ENCODE measurements at places on chromosomes 3 and 15.

GRCh38 chr3:177713928-177714900 lies 516.9 kb upstream of the TBL1XR1 start:
- DNase-seq: no peak

GRCh38 chr15:48802257-48802656 lies 8.6 kb downstream of the CEP152 start:
- no peak for DNase-seq

- DNase-seq: no peak
These were observed 13.4 kb upstream of the RTP1 start for GRCh38 chr3:187183903-187184302.

GRCh38 chr15:84833447-84834228 lies 16.5 kb downstream of the ALPK3 start:
- no peak for DNase-seq

GRCh38 chr15:70195587-70196305 lies 98.0 kb upstream of the TLE3 start:
- DNase-seq: no peak

GRCh38 chr3:151107177-151107576 lies 21.7 kb downstream of the MED12L start:
- DNase-seq: no peak

DNA sequence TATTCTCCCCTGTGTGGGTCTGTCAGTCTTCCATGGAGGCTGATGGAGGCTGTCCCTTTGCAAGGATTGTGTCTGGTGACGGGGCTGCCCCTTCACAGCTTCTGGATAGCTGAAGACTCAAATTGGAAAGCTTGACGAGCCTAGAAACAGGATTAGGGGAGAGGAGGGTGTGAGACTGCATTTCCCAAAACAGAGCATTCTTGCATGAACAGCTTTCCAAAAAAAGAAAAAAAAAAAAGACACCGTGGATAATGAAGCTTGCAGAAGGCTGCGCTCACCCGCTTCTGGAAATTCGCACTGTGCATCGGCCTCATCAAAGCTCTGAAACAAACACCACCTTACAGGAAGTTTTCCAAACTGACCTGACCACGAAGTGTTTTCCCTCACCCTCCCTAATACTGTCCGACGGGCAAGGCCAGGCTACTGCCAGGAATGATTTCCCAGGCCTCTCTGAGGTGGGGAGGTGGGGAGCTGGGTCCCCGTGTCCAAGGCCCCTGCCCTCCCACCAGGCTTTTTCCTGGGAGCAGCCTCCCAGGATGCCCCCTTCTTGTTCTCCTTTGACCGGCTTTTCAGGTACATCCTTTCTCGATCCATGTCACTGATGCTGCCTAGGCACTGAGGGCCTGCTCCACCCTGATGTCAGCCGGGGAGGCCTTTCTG lies 24.9 kb upstream of the MUC4 start:
- DNase-seq: no peak

- no peak for DNase-seq
These were observed 1053.0 kb downstream of the TUSC7 start for GRCh38 chr3:117762621-117763037.

DNA sequence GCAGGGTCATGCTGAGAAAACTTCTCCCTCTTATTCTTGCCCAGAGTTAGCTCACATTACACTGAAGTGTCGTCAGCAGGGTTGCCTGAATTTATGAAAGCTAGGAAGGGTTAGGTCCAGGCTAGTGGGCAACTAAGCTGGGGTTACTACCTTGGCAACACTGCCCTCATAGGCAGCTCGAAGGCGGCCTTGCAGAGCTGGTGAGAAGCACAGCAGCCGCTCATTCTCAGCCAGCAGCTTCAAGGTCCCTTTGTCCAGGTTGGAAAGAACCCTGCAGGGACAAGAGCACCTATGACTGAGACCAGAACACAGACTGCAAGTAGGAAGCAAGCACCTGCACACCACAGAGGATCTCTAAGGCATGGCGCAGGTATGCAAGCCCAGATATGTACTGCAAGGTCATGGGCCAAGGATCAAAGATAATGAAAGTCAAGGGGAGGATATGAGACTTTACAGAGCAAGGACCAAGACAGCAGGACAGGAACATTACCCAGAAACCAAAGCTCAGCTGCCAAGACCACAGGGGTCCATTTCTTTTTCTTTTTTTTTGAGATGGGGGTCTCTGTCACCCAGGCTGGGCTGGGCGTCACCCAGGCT lies 2.8 kb downstream of the CDAN1 start:
- DNase-seq: no peak

DNA sequence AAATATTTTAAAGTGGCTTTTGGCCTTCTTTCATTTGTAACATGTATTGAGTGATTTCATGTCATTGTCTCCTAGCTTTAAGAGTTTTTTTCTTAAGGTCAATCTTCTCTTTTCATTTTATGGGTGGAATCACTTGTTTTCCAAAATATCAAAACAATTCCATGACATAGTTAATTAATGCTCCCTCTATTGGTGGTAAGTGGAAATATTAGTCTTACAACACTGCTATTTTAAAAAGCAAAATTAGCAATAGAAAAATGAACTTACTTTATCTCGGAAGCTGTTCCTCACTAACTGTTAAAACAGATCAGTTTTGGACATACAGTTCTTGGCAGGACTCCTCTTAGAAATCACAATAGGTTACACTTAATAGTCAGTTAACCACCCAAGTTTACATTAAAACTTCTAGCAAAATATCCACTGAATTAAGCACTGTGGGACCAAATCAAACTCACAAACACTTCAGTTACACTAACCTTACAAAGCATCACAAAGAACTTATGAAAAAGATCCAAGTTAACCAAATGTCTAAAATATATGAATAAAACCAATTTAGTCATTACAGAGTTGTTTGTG lies 42.4 kb downstream of the TIGIT start:
- DNase-seq: no peak

GRCh38 chr3:177629276-177629675 lies 432.0 kb upstream of the TBL1XR1 start:
- DNase-seq: no peak

GRCh38 chr15:33161209-33161608 lies 33.3 kb downstream of the FMN1 start:
- DNase-seq: no peak

DNA sequence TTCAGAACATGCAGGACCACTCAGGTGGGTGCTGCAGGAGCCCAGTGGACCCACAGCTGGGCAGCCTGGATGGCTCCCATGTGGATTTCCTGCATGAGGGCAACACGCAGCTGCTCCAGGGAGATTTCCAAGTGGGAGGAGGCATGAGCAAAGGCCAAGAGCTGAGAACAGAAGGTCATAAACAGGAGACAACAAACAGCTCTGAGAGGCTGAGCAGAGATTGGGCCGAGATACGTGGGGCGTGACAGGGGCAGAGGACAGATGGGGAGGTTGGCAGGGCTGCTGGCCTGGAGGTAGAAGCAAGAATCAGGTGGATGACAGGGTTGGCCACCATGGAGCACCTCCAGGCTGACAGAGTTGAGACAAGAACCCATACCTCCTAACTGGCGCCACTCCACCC lies 2.9 kb downstream of the PHGR1 start:
- DNase-seq: no peak

- no peak for DNase-seq
These were observed 525.1 kb upstream of the GOLIM4 start for GRCh38 chr3:168620854-168621253.

GRCh38 chr3:129878355-129878754 lies 15.2 kb downstream of the TMCC1 start:
- no peak for DNase-seq

DNA sequence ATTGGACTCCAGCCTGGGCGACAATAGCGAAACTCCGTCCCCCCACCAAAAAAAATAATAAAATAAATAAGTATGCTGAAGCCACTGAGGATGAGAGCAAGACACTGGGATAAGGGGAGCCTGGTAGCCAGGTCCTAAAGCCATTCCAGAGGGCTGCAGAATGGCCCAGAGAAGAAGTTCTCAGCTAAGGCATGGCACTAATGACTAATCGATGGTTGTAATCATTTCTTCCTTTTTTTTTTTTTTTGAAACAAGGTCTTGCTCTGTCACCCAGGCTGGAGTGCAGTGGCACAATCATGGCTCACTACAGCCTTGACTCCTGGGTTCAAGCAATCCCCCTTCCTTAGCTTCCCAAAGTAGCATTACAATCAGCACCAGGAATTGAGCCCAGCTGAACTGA lies 25.6 kb upstream of the ZNF774 start:
- DNase-seq: no peak

GRCh38 chr3:137325170-137325569 lies 367.4 kb downstream of the IL20RB start:
- no peak for DNase-seq

- DNase-seq: no peak
These were observed 4.5 kb downstream of the CFAP44 start for GRCh38 chr3:113436809-113437208.

DNA sequence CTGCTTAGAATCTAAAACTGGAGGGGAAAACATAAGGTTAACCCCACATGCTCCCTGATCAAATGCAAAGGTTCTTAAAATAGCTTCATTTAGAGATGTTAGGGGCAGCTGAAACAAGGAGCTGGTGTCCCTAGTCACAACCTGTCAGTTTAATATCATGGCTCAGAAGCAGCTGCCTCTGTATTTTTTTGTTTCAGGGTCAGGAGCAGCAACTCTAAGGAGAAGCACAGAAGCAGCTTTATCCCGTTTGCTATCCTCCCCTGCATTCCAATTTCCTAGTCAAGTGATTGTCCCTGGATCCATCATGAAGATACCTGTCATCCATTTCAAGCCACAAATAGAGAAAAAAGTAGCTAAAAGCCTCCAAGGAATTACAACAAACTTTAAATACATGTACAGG lies 4.1 kb downstream of the FILIP1L start:
- no peak for DNase-seq

GRCh38 chr15:54618120-54618519 lies 578.6 kb downstream of the RSL24D1 start:
- DNase-seq: no peak

- no peak for DNase-seq
These were observed 41.6 kb downstream of the MRAS start for GRCh38 chr3:138389841-138390581.

DNA sequence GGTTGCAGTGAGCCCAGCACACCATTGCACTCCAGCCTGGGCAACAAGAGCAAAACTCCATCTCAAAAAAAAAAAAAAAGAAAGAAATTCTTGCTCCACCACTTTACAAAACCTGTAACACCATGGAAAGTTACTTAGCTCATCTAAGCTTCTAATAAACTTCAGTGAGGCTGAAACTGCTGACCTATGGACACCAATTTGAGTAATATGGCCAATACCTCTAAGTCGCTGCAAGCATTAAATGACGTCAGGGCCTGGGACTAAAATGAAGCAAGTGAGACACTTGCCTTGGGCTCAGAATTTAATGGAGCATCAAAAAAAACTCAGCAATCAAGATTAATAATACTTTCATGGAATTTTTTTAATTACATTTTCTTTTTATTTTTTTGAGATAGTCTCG lies 42.5 kb downstream of the ZMAT3 start:
- DNase-seq: no peak

GRCh38 chr3:118910332-118910731 lies 124.3 kb downstream of the IGSF11 start:
- DNase-seq: no peak
